ENCODE measurements at places on chromosomes 13 and 19.

GRCh38 chr13:102569488-102569887, 27.3 kb upstream of the TPP2 start:
- no peak for DNase-seq

DNA sequence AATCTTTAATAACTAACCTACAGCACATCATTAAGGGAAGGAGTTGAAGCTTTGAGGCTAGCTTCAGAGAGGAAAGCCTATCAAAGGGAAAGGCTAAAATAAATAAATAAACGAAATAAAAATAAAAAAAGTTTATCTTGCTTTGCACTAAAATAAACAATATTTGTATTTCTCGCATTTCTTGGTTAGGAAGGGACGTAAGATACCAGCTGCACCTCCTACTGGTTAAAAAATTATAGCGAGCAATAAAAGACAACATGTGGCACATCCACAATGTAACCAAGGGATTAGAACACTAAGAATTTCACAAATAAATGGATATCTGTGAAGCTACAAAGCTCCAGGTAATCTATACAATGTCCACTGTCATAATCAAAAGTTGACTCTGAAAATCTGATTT, 194.5 kb downstream of the DACH1 start:
- no peak for DNase-seq

GRCh38 chr13:38255600-38255999, 94.1 kb upstream of the UFM1 start:
- DNase-seq = no peak

- DNase-seq = no peak
These were observed 270.9 kb downstream of the LMO7 start for GRCh38 chr13:75907044-75907443.

DNA sequence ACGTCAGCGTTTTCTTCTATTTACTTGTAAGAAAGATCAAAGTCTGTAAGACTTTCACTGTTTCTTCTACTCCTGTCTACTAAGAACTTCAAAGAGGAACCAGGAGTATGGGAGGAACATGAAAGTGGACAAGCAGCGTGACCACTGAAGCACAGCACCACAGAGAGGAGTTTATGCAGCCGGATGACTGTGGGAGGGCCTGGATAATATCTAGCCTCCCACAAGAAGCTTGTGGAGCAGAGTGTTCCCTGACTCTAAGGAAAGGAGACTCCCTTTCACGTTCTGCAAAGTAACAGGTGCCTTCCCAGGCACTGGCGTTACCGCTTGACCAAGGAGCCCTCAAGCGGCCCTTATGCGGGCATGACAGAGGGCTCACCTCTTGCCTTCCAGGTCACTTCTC, 83.6 kb upstream of the PDCD5 start:
- no peak for DNase-seq

DNA sequence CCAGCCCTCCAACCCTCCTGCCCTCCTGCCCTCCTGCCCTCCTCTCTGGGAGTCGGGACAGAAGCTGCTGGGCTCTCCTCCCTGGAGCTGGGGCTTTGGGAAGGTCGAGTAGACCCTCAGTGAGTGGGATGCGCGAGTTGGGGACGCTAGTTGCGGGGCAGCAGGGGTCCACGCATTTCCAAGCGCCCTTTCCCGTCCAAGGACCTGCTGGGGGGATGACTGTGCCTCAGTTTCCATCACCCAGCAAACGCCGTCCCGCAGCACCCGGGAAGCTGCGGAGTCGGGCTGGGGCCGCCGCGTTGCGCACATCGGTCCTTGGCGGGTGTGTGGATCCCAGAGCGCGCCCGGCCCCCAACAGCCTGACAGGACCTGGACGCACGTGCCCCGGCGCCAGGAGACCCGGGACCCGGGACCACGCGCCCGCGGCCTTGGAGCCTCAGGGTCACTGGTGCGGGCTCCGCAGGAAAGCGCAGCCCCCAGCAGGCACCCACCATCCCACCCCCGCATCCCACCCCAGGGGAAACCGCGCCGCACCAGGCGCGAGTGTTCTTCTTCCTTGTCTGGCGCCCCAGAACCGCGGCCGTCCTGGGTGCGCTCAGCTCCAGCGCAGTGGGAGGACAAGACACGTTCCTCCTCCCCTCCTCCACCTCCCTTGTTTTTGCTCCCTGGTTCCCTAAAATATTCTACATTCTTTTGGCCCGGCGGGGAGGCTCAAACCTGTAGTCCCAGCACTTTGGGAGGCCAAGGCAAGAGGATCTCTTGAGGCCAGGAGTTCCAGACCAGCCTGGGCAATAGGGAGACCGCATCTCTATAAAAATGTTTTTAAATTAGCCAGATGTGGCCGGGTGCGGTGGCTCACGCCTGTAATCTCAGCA, 9.2 kb downstream of the ONECUT3 start:
- DNase-seq = no peak

DNA sequence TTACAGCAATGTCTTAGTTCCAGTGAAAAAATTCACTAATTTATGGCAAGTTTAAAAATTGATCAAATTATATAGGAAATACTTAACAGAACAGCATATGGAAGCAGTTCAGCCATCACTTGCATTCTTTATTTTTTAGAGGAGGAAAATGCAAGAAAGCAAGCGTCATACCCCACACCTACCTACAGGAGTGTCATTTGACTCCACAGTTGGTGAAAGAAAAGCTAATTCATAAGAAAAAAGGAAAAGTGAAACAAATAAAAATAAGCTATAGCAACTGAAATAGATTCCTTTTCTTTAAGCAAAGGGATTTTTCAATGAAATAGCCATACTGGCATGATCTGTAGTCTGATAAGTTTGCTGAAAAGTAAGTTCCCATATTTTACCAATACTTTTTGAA, 111.0 kb downstream of the DOCK9 start:
- DNase-seq = no peak

GRCh38 chr13:104310861-104311260, 1244.6 kb upstream of the SLC10A2 start:
- DNase-seq = no peak

GRCh38 chr19:3225169-3225485, 666 bp downstream of the CELF5 start:
- no peak for DNase-seq

GRCh38 chr19:1340681-1341469, 42.8 kb upstream of the NDUFS7 start:
- DNase-seq = no peak

- DNase-seq = no peak
These were observed 42.9 kb downstream of the ZNF506 start for GRCh38 chr19:19778666-19779065.

GRCh38 chr13:50474088-50474662, 369.3 kb downstream of the DLEU7 start:
- no peak for DNase-seq

DNA sequence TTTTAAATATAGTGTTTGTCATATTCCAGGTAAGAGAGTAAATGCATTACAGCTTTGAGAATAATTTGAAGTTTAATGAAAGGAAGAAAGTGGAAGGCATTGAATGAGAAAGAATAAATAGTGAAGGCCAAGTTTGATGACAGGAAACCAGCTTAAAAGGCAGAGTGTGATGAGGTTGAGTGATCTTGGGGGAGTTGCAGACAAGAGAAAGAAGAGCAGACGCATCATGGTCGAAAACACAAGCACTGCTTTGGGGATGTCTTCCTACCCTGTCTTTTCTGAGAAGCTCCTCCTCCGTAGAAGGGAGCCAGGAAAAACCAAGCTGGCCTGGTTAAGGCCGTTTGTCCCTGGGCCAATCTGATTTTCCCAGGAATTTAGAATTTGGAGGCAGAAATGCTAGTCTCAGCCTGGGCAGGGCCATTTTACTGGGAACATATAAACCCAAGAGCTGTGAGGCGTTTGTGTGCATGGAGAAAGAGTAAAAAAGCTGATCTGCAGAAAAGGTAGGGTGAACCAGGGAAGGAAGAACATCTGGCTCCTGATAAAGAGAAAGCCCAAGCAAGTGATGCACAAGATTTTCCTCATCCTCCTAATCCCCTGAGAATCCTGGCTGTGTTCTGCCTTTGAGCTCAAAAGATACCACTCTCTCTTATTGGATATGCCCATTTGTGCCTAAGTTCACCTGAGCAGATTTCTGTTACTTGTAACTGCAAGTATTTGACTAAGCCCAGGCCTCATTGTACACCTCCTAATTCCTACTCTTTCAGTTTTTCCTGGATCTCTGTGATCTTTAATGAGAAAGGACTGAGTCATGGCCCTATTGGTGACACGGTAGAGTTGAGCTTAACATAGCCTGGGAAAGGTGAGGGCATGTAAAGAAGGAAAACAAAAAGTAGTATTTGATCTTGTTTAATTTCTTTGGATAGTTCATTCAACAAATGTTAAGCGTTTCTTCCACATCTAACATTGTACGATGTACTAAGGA, 80.0 kb downstream of the WDFY2 start:
- DNase-seq = no peak

DNA sequence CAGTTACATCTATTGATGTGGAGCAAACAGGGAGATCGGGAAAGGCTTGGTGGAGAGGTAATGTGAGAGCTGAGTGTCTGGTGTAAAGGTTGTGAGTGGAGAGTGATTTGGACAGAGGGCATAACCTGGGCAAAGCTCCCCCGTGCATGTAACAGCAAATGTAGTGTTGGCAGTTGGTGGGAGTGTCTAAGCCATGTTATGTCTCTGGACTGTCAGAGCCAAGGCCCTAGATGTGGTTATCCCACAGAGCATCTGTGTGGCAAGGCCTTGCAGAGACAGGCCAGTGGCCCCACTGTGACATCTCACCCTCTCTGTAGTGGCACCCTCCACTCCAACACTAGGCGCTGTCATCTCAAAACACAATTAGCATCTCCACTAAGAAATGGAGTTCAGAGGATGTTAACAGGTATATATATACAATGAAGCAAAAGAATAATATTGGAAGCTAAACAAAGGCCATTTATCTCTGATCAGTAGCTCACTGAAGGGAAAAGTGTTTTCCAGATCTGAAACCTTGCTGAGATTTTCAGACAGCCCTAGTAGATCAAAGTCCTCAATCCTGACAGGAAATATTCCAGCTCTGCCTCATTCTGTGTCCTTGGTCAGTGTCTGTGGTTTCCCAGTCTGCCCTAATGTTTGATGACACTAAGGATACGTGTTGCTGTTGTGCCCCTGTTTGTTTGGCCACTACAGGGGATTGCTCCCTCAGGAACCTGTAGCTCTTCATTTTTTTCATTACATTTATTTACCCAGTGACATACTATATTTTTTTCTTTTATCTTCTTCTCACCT, 20.2 kb downstream of the POLR1D start:
- no peak for DNase-seq

DNA sequence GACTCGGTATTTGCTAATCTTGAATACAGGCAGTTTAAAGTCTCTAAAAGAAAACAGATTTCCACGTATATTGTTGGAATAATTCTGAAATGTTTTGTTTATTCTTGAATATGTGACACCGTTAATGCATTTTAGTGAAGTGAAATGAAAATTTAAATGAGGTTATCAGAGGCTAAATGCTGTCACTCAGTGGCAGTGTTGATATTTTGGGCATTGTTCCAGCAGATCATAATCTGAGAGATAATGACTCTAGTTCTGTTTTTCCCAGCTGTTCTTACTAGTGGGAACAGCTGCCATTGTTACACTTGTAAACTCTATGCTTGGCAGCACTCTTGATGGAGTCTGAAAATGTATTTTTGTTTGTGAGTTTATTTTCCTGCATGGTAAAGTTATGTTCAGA, 365.6 kb upstream of the SLC10A2 start:
- DNase-seq = peak; percentile 34

- no peak for DNase-seq
These were observed 233.5 kb downstream of the ITGBL1 start for GRCh38 chr13:101686003-101686402.

- DNase-seq = no peak
These were observed 51.6 kb downstream of the KLF2 start for GRCh38 chr19:16376241-16376640.

GRCh38 chr19:39351537-39352064, 9.4 kb downstream of the SAMD4B start:
- DNase-seq = no peak

DNA sequence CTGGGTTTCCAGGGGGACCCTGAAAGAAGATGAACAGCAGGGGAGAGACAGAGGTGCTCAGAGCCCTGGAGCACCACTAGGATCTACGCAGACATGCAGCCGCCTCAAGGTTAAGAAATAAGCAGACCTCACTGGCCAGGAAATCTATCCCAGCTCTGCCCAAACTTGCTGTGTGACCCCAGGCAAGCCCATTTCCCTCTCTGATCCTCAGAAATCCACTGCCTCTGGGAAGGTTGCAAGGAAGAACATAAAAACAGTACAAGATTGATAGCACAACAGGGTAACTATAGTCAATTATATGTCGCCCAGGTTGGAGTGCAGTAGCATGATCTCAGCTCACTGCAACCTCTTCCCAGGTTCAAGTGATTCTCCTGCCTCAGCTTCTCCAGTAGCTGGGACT, 20.8 kb downstream of the COL5A3 start:
- no peak for DNase-seq

GRCh38 chr13:30746791-30747190, 11.4 kb downstream of the ALOX5AP start:
- no peak for DNase-seq

DNA sequence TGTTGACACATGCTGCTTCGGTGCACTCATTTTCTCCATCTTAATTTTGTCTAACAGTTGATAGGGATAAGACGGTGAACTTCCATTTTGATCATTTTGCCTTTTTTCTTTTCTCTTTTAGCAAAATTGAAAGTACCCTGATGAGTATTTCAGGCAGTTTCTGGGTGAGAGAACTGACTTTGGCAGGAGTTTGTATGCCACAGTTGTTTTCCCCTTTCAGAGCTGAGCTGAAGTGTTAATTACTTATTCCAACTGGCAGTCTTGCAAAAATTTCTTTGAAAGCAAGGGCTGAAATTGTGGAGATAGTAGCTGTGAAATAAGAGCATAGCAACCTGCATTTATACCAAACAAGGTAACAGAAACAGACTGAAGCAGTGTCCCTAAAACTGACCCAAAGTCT, 180.2 kb downstream of the SLITRK5 start:
- DNase-seq = no peak

DNA sequence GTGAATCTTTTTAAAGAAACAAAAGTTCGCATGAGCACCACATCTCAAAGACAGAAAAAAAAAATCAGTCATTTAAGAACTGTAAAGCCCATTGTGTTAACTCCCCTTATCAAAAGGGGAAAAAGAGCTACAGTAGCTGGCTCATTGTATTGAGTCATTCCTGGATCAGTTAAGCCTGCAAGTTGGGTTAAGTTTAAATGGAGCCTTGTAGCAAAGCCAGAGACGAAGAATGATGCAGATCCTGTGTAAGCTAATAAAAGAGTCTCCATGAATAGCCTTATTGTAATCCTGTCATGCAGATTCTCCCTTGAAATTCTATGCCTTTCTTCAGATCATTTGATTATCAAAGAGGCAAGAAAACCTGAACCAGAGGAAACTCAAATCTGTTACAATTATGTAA, 83.8 kb downstream of the CRYL1 start:
- DNase-seq = no peak

DNA sequence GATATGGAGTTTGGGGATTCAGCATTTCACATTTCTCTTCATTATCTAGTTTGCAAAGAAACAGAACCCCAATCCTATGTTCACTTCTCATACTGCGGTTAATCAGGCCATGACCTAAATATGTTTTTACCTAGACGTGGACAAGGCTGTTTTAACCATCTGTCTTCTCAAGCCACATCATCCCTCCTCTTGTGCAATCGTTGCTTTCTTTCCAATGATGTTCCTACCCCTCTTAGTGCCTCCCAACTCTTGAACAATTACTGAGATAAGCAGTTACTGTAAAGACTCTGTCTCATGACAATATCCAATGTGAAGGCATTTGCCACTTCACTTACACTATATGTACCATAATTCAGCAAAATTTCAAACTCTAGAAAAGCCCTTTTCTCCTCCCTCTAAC, 406.2 kb downstream of the LIG4 start:
- DNase-seq = no peak

GRCh38 chr13:93425411-93425810, 198.8 kb downstream of the GPC6 start:
- DNase-seq = no peak

Data from NCI-H2227 treated with DMSO at 0.1 percent for 48 hours (cell line).